NCI-H510A treated with DMSO at 0.1 percent for 48 hours (cell line): ENCODE measurements at places on chromosomes 7 and 10.

DNA sequence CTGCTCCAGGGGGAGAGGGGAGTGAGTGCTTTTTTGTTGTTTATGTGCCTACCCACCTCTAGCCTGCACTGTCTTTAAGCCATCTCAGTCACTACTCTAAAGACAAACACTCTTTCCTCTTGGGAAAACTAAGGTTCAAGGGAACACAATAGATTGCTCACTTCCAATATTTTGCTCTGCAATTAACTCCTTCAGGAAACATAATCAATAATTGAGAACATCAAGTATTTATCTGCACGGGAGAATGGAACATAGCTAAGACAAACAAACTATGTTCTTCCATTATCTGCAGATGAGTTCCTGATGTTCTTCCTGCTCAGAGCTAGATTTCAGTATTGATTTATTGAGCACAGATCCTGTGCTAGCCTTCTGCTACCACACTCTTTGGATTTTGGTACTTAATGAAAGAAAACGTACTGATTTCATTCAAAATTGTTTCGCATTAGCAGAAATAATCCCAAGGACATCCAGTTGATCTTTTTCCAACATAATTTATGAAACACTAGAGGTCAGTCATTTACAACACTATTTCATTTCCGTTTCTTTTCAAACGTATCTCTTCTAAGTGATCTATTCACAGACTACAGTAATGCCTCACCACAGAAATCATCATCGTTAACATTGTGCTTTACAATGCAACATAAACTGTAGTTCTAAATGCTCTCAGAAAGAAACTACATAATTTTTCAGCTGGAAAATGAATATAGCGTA, 8.3 kb downstream of the NEBL start:
- DNase-seq = no peak

- no peak for DNase-seq
Observed at GRCh38 chr10:66190413-66190812, 735.4 kb upstream of the LRRTM3 start.

DNA sequence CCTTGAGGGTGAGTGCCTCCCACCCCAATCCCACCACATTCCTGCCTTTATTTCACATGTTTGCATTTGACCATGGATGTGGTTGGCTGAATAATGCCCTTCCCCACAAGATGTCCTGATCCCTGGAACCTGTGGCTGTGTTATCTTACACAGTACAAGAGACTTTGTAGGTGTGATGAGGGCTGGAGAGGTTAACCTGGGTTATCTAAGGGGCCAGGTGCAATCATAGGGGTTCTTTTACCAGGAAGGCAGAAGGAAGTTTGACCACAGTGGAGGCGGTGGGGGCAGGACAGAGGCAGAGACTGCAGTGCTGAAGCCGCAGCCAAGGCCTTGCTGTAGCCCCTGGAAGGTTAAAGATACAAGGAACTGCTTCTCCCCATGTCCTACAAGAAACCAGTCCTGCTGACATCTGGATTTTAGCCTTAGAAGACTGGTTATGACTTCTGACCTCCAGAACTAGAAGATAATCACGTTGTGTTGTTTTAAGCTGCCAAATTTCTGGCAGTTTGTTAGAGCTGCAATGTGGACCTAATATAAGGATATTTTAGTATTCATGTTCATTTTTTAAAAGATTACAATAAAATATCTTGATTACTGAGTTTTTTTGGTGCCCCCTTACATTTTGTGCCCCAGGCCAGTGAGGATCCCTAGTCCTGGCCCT, 136.6 kb downstream of the ARHGAP22 start:
- DNase-seq = no peak

GRCh38 chr10:23186697-23187096, 5.4 kb upstream of the PTF1A start:
- DNase-seq = no peak

DNA sequence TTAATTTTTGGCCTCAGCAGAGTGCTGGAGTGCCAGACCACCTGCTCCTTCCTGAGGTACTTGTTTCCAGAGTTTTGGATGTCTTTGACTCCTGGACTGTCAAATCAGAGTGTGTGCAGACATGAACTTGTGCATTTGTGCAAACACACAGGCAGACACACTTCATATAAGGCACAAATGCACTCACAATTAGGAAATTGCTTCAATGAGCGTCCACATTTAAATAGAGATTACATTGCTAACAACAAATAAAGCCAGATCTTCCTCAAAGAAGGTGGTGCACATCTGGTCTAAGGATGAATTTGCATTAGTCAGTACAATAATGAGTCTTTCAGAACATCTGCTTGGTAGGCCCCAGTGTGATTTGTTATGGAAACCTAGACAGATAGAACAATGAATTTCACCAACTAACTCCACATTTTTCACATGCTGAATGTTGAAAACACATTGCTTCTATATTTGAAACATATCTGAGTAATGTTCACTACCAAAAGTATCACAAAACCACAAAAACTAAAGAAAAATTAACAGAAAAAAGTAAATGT, 266.7 kb upstream of the INHBA start:
- no peak for DNase-seq

- no peak for DNase-seq
Observed at GRCh38 chr7:156386097-156386496, 254.5 kb upstream of the RNF32 start.

- no peak for DNase-seq
Observed at GRCh38 chr7:151498495-151498894, 21.2 kb downstream of the RHEB start.

DNA sequence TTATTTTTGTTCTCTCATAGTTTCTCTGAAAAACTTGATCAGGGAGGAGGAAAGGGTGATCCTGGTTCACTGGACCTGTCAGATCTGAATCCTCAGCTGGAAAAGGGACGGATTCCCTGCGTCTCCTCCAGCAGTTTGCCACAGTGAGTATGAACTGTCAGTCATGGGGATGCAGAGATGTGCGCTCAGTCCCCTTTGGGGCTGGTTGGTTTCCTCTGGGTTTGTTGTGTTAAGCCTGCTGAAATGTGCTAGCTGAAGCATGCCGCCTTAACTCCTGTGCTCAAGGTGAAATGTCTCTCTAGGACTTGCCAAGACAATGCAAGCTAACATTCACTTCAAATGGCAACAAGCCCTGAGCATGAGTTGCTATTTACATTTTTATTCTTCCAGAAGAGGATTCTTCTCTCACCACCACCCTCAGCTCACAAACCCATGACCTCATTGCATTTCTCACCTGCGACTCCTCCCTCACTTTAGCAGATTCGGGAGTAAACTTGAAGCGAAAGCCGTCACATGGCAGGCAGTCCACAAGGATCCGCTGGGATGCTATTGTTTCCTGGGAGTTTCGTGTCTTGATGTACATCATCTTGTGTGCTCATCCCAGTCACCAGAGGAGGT, 192.9 kb upstream of the FZD8 start:
- DNase-seq = no peak

DNA sequence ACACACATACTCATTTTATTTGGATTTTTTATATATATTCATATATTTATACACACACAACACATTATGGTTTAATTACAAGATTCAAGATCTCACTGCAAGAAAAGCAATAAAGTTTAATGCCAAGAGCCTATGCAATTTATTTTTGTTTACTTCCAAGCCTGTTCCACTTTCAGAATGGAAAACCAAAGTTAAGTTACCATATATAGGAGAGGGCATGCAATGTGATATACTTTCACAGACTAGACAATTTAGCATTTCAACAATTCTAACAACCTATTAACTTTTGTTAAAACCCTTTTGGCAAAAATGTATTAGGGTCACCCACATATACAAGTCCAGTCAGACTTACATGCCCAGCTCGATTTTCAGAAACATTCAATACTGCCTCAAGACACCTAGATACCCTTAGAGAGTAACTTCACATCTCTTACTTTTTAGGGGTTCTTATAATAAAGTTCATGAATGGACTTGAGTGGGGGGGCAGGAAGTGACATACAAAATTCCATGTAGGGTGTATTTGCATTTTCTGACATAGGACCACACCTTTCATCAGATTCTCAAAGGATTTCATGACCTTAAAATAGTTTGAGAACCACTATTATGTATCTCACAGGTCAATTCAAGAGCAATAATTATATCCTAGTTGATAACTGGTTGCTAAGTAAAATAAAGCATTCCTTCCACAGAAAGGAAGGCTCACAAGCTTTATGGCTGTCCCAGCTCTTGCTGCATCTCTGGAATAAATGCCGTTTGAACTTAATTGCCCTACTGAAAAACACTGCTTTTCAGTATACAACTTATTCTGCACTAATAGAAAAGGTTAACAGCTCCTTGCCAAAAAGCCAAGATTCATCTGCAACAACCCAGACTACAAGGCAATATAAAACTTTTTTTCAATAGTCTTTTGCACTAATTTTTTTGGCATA, 2.5 kb downstream of the P4HA1 start:
- DNase-seq = no peak

GRCh38 chr10:97629289-97629688, 4.0 kb downstream of the MORN4 start:
- no peak for DNase-seq

DNA sequence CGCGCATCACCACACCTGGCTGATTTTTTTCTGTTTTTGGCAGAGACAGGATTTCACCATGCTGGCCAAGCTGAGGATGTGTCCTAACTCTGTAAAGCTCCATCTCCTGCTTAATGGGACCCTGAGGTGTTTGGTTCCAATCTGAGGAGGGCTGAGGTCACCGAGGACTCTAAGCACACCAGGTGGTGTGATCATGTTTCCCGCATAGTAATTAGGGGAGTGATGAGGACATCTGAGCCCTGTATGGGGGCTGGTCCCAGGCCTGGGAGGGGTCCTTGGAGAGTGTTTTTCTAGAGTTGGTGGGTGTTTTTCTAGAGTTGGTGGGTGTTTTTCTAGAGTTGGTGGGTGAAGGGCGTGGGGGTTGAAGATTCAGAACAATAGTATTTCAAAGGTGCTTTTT, 3.0 kb upstream of the ABHD11 start:
- peak; percentile 92 for DNase-seq

GRCh38 chr10:88870089-88870488, 10.0 kb upstream of the STAMBPL1 start:
- DNase-seq = no peak

GRCh38 chr7:132656846-132657776, 80.8 kb upstream of the PLXNA4 start:
- peak; percentile 6 for DNase-seq

DNA sequence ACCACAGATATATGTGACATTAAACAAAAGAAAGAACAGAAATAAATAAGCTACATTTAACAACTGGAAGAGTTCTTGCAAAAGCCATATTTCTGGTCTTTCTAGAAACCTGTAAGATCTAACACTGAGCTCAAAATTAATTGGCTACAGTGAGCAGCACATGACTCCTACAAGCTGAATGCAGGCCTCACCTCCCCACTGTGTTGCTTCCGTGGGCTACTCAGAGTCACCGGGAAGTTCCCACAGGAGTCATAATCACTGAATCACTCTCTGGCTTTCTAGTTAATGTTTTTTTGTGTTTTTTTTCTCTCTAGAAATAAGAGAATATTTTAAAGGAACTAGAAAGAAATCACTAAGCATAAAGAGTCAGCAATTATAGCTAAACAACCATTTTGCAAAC, 10.2 kb upstream of the MRPS24 start:
- no peak for DNase-seq

DNA sequence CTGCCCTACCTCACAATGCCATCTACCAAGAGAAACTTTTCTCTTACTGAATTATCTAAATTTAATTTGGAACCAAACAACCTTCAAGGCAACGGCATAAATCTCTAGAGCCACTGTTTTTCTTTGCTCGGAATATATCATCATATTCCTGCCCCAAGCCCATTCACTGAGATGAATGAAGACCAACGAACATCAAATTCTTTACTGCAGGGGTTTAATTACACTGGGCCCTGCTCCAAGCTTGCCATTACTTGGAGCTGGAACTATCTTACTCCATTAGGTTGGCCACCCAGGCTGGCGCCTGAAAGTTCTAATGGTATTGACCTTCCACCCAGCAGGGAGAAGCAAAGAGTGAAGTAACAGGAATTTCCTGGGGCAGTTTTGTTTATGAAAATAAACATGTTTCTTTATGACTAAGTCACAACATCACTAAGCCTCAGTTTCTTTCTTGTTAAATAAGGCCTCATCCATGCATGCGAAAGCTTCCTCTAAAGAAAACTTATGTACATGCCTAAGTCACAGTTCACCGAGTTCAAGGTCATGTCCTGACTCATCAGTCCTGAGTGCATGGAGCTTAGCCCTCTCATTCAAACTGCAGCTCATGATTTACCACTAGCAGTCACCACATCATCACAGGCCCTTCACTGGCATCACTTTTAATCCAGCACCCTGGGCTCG, 42.1 kb upstream of the ANAPC16 start:
- DNase-seq = no peak

DNA sequence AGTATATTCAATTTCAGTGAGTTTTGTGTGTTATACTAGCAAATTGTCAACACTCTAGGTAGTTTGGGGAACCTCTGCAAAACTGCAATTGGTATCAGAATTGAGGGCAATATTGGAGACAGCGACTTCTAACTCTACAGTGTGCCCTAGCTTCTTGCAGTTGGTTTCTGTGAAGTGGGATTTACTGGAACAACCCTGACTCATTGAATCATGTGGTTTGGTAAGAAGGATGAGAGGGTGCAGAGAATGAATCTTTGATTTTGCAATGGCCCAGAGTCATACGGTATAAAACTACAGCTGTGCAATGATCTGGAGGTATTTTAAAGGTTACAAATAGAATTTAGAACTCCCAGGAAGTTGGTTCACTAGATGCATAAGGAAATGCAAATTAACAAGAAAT, 129.1 kb upstream of the PPP1R3A start:
- DNase-seq = no peak

GRCh38 chr7:134350709-134351108, 34.0 kb upstream of the SLC35B4 start:
- no peak for DNase-seq

DNA sequence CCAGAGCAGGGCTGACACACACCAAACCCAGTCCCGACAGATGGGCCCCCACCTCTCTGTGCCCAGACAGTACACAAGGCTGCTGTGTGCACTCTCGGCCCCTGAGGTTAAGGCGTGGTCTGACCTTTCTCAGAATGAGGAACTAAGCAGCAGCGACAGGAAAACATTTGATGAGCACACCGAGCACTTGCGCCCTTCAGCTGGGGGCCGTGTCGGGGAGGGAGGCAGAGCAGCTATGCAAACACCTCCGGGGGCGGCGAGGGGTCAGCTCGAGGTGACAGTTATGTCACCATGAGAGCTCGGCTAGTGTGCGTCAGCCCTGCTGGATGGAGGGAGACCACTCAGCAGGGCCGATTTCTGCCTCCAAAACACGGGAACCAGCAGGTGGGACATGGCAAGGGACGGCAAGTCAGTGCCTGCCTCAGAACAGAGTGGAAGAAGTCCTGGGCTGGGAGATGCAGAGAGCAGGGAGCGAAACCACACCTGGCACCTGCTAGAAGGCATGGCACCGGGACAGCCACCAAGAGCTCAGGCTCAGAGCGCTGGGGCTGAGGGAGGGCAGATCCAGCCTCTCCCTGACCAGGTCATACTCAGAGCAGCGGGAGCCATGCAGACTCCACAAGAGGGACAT, 57.4 kb downstream of the CHST15 start:
- DNase-seq = peak; percentile 37

GRCh38 chr7:17986851-17987250, 40.8 kb downstream of the PRPS1L1 start:
- DNase-seq = no peak
